ENCODE measurements at places on chromosomes 11 and 22.
A peak's percentile ranks its signal among the peaks of the same experiment; 100 is the strongest.

GRCh38 chr11:10272132-10272531 lies 21.9 kb downstream of the SBF2 start:
- no peak for DNase-seq

- DNase-seq: no peak
Measured at GRCh38 chr11:119744577-119744976, 15.6 kb upstream of the NECTIN1 start.

- DNase-seq: no peak
Measured at GRCh38 chr11:128775468-128775867, 81.6 kb downstream of the FLI1 start.

- DNase-seq: no peak
Measured at GRCh38 chr22:49475253-49475652, 352.4 kb downstream of the BRD1 start.

DNA sequence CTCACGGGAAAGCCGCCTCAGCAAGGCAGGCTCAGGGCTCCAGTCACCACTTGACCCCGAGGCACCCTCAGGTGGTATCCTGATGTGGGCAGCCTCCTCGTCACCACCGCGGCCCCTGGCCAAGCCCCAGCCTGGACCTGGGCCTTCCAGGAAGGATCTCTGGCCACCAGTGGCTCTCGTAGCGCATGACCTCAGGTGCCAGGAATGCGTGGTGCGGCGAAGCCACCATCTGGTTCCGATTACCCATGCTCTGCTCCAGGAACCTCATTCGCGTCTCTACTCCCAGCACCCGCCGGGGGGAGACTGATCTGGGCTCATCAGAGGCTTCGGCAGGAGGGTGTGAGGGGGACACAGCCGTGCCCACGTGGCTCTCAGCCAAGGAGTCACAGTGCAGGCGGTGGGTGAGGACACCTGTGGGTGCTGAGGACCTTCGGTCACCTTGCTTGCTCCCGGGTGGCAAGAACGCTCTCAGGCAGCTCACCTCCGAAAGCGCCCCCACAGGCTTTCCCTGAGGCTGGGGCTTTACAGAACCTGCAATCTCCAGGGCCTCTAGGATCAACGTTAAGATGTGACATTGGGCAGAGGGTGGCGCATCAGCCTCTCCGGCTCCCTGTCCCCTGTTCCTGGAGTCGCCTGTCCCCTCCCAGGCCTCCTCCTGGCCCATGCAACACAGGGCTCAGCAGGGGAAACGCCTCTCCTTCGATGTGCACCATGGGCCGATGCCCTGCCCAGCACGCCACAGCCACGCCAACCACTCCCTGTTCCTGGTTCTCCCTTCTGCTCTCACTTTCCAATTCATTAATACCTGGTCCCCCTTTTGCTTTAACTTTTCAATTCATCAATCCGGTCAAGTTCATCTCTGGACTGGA lies 39.0 kb downstream of the TBX1 start:
- DNase-seq: peak; percentile 55

DNA sequence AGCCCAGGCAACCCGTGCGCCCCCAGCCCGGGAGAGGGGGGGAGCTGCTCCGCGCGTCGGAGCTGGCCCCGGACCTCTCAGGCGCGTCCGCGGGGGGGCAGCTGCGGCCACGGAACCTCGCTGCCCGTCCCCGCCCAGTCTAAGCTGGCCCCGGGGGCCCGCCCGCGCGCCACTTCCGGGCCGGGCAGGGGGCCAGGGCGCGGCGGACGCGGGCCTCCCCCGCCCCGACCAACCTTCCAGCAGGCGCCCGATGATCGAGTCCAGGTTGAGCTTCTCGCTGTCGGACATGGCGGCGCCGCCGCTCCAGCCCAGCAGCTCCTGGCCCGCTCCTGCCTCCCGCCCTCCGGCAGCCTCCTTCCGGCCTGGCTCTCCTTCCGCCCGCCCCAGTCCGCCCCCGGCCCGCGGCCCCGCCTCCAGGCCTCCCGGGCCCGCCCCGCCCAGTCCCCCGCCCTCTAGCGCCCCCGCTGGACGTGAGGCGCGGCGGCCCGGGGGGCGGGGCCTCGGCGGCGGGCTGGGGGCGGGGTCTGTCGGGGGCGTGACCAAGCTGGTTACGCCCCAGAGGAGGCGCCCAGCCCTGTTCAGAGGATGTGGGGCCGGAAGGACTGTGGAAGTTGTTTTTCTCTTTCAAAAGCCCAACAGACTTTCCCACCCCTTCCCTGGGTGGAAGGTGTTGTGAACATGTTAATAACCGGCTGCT lies at the start of gene PPP1CA:
Gene PPP1CA (minus strand): TSS at position 364 of the 697 bp plus-strand sequence. CDS start 76 bp downstream, at position 288.
- no peak for DNase-seq

- no peak for DNase-seq
Measured at GRCh38 chr11:44000731-44001130, 47.0 kb upstream of the ACCSL start.

- peak; percentile 8 for DNase-seq
Measured at GRCh38 chr11:115170133-115170815, 333.9 kb downstream of the CADM1 start.

- DNase-seq: no peak
Measured at GRCh38 chr11:17401841-17402240, 13.4 kb upstream of the KCNJ11 start.

DNA sequence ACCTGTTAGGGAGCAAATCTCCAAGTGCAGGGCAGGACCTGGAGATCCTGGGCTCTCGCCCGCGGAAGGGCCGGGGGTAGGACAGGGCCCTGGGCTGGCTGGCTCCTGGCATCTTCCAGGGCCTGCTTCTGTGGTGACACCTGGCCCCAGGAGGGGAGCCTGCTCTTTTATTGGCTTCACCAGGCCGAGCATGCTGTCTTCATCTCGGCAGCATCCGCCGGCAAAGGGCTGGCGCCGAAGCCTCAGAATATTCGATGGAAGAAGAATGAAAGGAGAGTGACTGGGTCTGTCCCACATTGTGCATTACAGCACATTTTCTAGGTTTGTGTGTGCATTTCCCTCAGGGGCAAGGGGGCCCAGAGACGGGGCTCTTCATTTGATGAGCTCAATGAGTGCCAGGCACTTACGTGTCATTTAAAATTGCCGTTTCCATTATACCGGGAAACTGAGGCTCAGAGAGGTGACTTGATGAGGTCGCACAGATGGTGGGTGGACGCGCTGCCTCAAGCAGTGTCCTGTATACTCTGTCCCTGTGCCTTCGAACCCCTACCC lies 70.0 kb downstream of the RBX1 start:
- DNase-seq: no peak

DNA sequence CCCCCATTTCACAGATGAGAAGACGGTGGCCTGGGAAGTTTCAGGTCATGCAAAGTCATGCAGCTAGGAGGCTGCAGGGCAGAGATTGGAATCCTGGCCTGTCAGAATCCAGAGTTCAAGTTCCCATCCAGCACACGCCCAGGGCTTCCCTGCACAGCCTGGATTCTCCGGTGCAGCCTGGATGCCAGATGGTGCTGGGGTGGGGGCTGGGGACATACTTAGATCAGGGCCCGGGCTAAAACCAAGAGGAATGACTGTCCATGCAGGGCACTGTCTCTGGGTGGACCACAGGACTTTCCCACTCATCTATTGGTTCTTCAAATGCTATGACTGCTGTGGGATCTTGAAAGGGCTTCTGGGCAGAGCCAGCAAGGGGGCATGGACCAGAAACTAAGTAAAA lies 24.6 kb downstream of the LMO1 start:
- DNase-seq: no peak

DNA sequence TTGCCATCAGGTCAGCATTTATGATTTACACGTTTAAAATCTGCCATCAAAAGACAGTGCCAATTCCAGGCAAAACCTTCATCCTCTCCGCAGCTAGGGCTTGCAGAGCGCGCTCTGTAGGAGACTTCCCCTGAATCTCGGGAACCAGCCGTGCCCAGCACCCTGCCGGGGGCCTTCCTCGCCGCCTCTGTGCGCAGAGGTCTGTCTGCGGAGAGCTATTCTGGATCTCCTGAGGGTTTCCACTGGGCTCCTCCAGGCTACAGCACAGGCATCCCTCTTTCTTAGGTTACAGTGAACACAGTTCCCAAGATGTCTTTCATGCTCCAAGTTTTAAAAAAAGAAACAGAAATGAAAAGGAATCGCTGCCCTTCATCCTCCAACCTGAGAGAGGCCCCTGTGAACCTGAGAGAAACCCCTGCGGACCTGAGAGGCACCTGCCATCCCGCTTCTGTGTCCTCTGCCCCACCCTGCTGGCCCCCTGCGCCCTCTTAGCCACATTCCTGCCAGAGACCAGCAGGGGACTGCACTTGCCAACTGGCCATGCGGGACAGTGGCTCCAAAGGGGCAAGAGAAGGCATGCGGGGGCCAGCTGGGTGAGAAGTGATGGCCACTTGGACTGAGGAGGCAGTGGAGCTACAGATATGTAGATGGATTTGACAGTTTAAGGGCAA lies 16.1 kb downstream of the TP53AIP1 start:
- DNase-seq: no peak

DNA sequence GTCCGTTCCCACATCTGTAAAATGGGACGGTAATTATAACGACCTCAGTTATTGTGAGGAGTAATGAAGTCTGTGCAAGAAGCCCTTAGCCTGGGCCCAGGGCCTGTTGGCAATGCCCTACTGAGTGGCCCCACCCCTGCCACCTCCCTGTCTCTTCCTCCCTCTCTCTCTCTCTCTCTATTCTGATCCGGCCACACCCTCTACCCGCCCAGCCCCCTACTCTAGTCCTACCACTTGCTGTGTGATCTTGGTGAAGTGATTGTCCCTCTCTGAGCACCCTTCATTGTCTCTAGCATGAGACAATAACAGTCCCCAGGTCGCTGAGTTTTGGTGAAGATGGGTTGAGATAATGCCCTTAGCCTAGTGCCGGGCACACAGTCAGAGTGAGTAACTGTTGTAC lies 7.4 kb upstream of the SEC14L6 start:
- no peak for DNase-seq

DNA sequence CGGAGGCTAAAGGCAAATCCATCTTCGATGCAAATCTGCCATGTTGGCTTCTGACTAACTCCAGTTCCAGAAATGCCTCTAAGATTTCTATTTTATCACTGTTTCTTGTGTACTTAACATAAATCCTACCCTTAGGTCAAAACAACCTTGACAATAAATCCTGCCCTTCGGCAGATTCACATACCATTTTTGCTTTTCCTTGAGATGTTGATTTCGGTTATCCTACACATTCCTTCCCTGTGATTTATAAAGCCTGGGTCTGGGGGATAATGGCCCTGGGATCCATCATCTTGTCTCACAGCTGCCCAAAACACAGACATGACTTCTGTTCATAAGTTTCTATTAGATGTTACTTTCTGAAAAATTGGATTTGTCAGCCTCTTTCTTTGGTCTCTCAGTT lies 231.7 kb upstream of the CARD18 start:
- no peak for DNase-seq

DNA sequence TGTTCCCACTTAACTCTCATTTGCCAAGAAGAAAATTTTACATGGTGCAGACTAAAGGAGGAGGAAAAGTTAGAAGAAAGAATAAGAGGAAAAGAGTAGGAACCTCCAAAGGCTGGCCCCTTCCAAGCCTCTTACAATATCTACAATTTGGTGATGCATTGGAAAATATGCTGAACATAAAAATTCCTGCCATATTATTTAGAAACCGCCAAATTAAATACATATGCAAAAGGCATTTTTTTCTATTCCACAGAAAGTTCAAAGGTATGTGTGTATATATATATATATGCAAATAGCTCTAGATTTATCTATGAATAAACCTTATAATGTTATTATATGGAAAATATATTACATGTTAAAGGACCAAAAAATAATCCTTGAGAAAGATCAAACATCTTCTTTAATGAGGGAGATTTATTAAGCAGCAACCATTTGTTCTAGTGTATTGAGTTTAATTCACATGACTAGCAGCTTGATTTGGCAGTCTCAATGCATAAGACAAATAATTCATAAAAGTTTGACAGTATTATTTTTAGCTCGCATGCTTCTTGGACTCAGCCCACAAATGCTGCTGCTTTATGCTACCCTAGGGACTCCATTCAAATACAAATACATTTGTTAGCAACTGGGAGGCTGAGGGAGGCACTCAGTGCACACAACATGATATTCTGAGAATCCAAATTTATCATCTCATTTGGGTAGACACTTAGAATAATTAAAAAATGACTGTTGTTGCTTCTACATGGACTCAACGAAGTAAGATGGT lies 184.9 kb downstream of the SBF2 start:
- DNase-seq: no peak

DNA sequence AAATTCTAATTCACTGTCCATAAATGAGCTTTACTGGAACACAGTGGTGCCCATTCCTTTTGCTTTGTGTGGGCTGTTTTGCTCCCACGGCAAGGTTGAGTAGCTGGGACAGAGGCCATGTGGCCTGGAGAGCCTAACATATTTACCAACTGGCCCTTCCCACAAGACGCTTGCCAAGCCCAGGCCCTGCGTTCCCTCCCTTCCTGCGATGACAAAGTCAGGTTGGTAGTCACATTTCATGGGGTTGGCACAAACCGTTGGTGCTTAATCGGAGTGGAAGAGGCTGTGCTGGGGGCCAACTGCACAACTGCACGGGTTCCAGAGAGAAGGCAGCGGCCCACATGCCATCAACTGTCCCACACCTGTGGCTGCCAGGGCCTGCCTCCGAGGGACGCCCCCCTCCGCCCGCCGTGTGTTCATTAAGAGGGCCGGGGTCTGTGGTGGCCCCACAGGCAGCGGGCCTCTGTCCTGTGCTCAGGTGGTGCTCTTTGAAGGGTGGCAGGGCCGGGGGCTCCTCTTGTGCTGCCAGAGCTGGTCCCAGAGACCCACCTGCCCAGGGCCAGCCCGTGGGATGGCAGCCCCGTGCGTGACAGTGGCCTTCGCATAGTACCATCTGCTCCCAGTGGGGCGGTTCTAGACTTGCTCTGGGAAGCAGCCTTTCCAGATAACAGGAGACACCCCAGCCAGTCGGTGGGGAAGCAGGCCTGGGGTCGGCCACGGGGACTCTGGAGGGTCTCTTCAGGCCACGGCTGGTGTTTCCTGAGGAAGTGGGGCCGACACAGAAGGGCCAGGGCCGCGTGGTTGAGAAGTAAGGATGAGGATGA lies 81.5 kb upstream of the CLDN5 start:
- no peak for DNase-seq

DNA sequence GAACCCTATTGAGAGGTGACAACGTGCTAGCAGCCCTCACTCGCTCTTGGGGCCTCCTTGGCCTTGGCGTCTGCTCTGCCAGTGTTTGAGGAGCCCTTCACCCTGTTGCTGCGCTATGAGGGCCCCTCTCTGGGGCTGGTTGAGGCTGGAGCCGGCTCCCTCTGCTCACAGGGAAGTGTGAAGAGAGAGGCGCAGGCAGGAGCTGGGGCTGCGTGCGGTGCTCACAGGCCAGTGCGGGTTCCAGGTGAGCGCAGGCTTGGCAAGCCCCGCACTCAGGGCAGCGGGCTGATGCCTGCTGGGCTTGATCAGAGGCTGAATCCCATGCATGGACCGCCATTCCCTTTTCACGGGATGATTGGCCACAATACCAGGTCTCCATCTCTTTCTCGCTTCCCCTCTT lies 90.7 kb downstream of the DLG2 start:
- no peak for DNase-seq

- DNase-seq: peak; percentile 56
Measured at GRCh38 chr11:120334894-120335462, 1.2 kb upstream of the ARHGEF12 start.

DNA sequence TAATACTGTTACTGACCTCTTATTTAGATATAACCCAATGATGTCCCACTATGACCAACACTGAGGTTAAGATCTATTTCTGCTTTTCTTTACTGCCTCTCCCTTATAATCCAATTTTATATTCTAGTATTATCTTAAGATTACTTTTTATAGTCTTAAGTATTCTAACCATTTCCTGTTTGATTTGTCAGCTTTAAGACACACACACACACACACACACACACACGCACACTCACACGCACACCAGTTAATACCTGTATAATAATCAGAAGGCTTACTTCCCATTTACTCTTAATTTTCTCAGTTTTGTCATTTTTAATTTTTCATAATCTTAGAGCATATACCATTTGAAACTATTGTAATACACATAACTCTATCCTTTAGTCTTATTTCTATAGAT lies 226.0 kb upstream of the C11orf87 start:
- DNase-seq: no peak

All from non-pigmented ciliary epithelial cell (primary cell).